ENCODE measurements at places on chromosomes 16 and 17.
A peak's percentile ranks its signal among the peaks of the same experiment; 100 is the strongest.

DNA sequence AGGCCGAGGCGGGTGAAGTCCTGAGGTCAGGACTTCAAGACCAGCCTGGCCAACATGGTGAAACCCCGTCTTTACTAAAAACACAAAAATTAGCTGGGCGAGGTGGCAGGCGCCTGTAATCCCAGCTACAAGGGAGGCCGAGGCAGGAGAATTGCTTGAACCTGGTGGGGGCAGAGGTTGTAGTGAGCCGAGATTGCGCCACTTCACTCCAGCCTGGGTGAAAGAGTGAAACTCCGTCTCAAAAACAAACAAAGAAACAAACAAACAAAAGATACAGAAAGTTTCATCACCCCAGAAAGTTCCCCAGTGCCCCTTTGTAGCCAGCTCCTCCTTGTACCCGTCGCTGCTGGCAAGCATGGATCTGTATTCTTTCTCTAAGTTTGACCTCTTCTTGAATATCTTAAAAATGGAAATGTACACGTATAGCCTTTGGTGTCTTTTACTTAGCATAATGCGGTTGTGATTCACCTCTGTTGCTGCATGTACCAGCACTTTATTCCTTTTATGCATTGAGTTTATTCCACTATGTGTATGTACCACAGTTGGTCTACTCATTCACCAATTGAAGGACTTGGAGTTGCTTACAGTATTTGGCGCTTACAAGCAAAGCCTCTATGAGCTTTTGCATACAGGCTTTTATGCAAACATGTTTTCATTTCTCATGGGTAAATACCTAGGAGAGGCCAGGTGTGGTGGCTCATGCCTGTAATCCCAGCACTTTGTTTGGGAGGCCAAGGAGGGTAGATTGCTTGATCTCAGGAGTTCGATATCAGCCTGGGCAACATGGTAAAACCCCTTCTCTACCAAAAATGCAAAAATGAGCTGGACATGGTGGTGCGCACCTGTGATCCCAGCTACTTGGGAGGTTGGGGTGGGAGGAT is 87.5 kb upstream of the CLEC18A start:
- DNase-seq = no peak
- peak overlapping the region; percentile 86 for H3K27ac ChIP-seq
- H3K4me1 ChIP-seq = peaks cover 30% of the 10 kb centered on the region
- H3K36me3 ChIP-seq = no peaks in the 10 kb centered on the region

- no peaks in the 10 kb centered on the region for H3K27me3 ChIP-seq
- no peaks in the 10 kb centered on the region for H3K36me3 ChIP-seq
- H3K4me1 ChIP-seq = no peaks in the 10 kb centered on the region
- no peak overlapping the region for H3K4me3 ChIP-seq
These were observed 17.4 kb downstream of the MMP15 start for GRCh38 chr16:58042886-58043515.

DNA sequence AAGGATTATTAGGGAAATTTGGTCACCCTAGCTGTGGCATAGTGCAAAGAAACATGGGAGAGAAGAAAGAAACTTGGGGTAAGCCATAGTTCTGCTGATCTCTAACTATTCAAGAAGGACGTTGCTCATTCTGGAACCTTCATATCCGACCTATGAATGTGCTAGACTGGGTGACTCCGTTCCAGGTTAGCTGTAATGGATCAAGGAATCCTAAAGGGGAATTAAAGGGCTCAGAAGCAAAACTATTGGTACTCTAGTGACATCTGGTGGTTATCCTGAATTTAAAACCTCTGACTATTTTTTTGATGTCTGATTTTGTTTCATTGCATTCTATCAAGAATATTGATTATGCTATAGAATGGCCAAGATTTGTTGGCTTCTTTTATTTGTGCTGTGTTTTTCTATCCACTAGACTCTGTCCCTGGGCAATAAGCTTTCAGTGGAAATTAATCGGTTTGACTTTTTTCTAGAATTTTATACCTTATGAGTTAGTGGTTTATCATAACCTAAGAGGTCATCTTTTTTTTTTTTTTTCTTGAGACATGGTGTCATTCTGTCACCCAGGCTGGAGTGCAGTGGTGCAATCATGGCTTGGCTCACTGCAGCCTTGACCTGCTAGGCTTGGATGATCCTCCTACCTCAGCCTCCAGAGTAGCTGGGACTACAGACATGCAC is 19.5 kb downstream of the PCTP start:
- no peak for DNase-seq
- no peak overlapping the region for H3K4me3 ChIP-seq
- H3K36me3 ChIP-seq = peaks cover 39% of the 10 kb centered on the region
- H3K27ac ChIP-seq = no peak overlapping the region
- H3K4me1 ChIP-seq = no peaks in the 10 kb centered on the region
- no peaks in the 10 kb centered on the region for H3K27me3 ChIP-seq

- H3K4me3 ChIP-seq = no peak overlapping the region
- no peak overlapping the region for H3K27ac ChIP-seq
- no peaks in the 10 kb centered on the region for H3K27me3 ChIP-seq
- no peak for DNase-seq
- H3K4me1 ChIP-seq = no peaks in the 10 kb centered on the region
These were observed 46.5 kb downstream of the SSH2 start for GRCh38 chr17:29883497-29883896.

- DNase-seq = no peak
- no peak overlapping the region for H3K4me3 ChIP-seq
- peaks cover 56% of the 10 kb centered on the region for H3K36me3 ChIP-seq
- H3K27me3 ChIP-seq = no peaks in the 10 kb centered on the region
- no peak overlapping the region for H3K27ac ChIP-seq
These were observed 41.0 kb downstream of the PTRH2 start for GRCh38 chr17:59666235-59666634.
